ENCODE measurements at places on chromosomes 3 and 15.

DNA sequence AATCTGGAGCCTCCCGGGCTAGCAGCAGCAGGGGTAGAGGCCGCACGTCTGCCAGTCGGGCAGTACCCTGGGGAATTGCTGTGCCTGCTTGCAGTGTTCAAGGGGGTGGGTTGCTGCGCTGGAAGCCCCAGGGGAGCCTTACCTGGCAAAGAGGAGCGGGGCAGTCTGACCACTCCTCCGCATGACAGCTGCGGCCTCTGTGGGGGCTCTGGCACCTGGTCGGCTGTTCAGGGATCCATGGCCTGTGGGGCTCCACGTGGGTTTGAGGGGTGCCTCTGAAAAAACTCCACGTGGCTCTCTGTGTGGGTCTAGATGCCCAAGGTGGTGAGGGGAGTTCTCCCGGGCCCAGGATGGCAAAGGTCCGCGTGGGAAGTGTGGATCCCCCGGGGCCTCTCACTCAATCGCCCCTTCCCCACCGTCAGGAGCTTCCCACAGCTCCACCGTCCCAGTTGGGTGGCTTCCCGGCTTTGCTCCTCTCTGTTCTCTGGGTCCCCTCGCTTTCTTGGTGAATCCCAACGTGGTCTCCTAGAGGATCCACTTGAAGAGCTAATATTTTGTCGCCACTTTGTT, 184.5 kb downstream of the EFHB start:
- no peak for DNase-seq

- no peak for DNase-seq
These were observed 453.8 kb downstream of the RAP2B start for GRCh38 chr3:153615863-153616262.

DNA sequence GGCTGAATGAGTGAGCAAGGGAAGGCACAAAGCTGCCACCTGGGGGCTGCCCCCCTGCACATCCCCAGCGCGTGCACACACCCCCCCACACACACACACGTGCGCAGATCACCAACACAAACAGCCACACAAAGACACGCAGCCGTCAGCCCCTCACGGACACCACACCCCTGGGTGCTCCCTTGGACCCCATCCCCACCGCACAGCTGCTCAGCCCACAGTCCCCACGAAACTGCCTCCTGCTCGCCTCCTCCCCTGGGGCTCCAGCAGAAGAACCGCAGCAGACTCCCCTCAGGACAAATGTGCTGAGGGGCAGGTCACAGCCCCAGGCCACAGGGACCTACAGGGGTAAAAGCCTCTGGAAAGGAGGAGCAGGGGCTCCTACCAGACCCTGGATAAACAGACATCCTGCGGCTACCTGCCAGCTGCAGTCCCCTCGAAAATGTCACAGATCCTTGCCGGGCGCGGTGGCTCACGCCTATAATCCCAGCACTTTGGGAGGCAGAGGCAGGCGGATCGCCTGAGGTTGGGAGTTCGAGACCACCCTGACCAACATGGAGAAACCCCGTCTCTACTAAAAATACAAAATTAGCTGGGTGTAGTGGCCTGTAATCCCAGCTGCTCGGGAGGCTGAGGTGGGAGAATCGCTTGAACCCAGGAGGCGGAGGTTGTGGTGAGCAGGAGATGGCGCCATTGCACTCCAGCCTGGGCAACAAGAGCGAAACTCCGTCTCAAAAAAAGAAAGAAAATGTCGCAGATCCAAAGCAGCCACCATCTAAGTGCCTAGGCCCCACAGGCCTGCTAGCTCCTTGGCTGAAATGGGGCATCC, 6.5 kb downstream of the TWF2 start:
- no peak for DNase-seq

GRCh38 chr3:166013073-166013679, 176.0 kb upstream of the BCHE start:
- peak; percentile 10 for DNase-seq

DNA sequence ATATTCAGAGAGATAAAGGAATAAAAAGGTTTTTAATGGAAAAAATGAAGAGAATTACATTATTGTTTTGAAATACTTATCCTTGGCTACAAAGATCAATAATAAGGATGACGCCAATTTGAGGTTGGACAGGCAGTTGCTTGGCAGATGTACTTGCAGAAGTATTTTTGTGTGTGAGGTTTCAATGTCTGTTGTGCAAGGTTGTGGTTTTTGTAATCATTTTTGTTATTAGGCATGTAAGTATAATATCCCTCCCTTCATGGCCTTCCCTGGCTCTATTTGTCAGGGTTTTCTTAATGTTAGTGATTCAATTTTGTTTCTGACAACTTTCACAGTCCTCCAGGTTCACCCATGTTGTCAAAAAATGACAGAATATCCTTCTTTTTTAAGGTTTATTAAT, 105.9 kb downstream of the OTOL1 start:
- no peak for DNase-seq

DNA sequence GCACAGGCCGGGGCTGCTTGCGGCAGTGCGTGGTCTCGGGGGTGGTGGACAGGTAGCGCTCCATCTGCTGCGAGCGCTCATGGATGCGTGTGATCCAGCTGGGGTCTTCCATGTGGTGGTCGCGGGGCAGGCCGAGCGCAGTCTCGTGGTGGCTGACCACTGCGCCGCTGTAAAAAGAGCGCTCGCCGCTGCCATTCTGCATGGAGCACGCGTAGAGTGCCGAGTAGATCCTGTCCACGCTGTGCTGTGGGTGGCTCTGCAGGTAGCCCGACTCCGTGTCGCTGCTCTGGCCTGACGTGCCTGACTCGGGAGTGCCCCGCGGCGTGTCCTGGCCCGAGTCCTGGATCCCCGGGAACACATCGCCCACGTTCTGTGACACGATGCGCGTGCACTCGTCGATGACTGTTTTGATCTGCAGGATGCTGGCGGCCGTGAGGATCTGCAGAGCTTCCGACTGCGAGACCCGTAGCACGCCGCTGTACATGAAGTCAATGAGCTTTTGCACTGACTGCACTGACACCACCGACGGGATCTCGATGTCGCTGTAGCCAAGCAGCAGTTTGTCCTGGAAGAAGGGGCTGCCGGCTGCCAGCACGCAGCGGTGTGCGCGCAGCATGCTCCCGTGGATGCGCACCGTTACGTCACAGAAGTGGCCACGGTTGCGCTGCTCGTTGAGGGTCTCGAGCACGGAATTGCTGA, 57.4 kb downstream of the TIGIT start:
- no peak for DNase-seq

- no peak for DNase-seq
These were observed 758 bp downstream of the SELENOK start for GRCh38 chr3:53890726-53891475.

- DNase-seq = no peak
These were observed 61.4 kb upstream of the CD47 start for GRCh38 chr3:108152274-108152673.

- DNase-seq = no peak
These were observed 11.4 kb upstream of the PEX5L start for GRCh38 chr3:180048103-180048502.
